ENCODE measurements at places on chromosomes 13 and 19.

GRCh38 chr19:36151144-36152018 lies 866 bp downstream of the COX7A1 start:
- peak; percentile 80 for DNase-seq

GRCh38 chr19:15471639-15472101 lies 7.3 kb upstream of the RASAL3 start:
- DNase-seq: no peak

GRCh38 chr13:38528986-38529385 lies 157.9 kb upstream of the FREM2 start:
- no peak for DNase-seq

- DNase-seq: no peak
These were observed 379.3 kb upstream of the SGCG start for GRCh38 chr13:22801402-22802003.

DNA sequence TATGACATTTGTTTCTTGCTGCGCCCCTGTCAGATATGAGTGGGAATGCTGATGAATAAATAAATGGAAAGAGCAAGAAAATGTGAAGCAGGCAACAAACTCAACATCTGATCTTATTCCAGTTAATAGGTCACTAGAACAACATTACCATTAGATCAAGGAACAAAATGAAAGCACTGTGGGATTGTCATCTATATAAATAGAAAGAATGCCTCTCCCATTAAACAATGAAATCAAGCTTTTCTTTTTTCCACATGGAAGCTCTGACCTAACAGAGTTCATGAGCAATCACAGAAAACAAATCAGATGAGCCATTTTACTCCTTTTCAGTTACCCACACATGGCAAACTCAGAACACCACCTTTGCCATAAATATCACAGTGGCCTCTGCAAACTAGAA lies 354.8 kb downstream of the SUCLA2 start:
- DNase-seq: no peak

- no peak for DNase-seq
These were observed 180.0 kb downstream of the USP12 start for GRCh38 chr13:26991508-26992181.
